ENCODE measurements at places on chromosomes 11 and 22. TPM values are rescaled to one million over a fixed set of nuclear protein-coding genes. Genes with fewer than 3 reads are reported as not detected.
A peak's percentile ranks its signal among the peaks of the same experiment; 100 is the strongest.

GRCh38 chr11:19751055-19751454, 38.4 kb downstream of the NAV2 start:
- no peak for DNase-seq

DNA sequence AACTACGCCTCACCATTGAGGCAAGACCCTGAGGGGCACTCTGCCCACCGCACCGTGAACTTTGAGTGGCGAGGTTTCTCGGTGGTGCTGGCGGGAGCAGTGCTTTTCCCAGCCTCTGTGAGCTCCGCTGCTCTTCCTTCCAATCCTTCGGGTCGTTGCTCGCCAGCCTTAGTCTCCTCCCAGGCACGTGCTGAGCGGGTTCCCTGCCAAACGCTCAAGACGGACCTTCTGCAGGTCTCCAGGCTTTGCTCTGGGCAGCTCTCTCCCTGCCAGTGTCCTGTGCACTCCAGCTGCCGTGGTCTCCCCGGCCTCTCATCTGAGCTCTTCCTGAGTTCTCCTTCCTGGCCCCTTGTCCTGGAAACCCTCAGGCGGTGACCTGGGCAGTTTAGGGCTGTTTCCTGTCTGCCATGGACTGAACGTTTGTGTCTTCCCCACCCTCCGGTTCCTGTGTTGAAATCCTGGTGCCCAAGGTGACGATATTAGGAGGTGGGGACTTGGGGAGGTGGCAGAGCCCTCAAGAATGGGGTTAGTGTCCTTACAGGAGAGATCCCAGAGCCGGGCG, 11.2 kb upstream of the MUC6 start:
- DNase-seq = peak; percentile 45

OR4D5 gene
- not detected for total RNA-seq

DNA sequence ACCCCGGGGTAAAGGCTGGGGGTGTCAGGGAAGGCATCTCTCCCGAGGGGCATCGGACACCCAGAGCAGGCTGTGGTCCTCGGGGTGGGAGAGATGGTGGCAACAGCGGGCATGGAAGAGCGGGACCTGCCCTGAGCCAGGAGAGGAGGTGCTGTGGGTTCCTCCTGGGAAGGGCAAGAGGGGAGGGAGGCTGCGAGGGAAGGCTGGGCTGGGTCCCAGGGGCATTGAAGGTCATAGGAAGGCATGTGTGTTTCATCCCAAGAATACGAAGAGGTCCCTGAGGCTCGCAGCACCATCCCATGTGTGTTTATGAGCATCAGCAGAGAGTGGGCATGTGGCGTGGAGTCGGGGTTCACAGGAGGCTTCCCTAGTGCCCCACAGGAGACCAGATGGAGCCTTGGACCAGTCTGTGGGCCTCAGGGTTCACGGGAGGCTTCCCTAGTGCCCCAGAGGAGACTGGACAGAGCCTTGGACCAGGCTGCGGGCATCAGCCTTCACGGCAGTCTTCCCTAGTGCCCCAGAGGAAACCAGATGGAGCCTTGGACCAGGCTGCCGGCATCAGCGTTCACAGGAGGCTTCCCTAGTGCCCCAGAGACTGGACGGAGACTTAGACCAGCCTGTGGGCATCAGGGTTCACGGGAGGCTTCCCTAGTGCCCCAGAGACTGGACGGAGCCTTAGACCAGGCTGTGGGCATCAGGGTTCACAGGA, 420.6 kb downstream of the BRD1 start:
- DNase-seq = peak; percentile 27

DNA sequence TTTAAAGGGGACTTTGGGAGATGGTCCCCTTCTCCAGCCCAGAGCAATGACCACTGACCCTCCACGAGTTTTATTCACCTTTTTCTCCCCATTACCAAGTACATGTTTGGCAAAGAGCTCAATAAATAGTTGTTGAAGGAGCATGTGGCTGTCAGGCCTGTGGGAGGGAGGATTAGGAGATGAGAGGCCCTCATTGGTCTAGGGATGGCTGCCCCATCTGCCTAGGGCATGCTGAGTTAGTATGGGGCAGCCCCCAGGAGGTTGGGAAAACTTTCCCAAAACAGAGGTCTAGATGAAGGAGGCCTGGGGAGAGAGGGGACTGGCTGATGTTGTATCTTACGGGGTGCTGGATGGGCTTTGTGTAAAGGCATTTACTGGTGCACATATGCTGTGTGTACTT, 10.6 kb downstream of the MAFF start:
- no peak for DNase-seq

GRCh38 chr11:66220566-66220935, 47.9 kb upstream of the RAB1B start:
- peak; percentile 19 for DNase-seq

GRCh38 chr11:61089806-61090491, 12.3 kb upstream of the CD5 start:
- no peak for DNase-seq

DNA sequence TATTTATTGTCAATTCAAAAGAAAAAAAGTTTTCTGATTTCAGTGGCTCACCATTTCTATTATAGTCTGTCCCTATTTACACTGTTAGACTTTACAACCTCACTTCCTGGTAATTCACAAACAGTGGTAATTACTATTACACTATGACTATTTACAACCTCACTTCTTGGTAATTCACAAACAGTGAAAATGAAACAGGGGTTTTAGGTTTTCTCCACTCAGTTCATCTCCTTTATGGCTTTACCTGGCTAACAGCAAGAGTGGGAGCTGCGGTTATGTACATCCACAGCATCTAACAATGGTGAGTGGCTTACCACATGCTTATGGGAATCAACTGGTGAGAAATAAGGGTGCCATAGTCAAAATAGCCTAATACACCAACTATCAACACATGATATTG, 166.4 kb downstream of the CASP12 start:
- DNase-seq = no peak

MGAT3 gene
- 56.5 TPM for total RNA-seq

HIC2 gene
- total RNA-seq = 4.8 TPM

- no peak for DNase-seq
Measured at GRCh38 chr11:47296045-47296444, 26.1 kb downstream of the MADD start.

DNA sequence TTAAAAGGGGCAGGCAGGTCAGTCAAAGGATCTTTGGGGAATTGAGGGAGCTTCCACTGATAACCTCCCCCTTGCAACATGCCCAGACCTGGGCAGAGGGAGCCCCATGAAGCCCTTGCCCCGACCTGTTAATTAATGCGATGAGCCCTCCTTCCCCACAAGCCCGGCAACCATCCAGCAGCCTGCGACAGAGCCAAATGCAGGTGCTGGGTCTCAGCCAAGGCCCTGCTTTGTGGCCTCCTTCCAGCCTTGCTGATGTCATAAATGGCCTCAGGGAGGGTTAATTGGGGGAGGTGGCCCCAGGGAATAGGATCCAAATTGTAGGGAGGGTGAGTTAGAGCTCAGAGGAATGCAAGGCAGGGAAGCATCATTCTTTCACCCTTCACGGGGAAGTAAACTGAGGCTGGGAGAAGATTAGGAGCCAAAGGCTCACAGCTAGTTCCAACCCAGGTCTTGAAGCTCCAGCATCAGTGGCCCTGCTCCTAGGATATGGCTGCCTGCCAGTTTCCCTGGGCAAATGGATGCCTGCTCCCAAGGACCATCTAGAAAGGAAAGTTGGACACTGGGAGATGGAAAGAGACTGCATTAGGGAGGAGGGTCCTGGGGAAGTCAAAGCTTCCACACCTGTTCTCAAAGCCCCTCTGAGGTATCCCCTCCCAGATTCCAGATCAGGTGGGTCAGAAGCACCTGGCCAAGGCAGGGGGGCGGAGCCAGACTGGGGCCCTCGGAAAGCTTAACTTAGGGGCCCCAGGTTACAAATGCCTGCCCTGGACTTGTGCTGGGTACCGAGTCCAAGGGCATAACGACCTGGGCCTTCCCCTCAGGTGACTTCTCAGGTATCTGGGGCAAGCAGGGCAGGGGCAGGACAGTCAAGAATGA, 34.1 kb downstream of the LMO1 start:
- DNase-seq = no peak

GPR83 gene
- total RNA-seq = 0.62 TPM

GLYAT gene
- total RNA-seq = 2.6 TPM

RTN4R gene
- 4.4 TPM for total RNA-seq

DKK3 gene
- total RNA-seq = 201 TPM

DNA sequence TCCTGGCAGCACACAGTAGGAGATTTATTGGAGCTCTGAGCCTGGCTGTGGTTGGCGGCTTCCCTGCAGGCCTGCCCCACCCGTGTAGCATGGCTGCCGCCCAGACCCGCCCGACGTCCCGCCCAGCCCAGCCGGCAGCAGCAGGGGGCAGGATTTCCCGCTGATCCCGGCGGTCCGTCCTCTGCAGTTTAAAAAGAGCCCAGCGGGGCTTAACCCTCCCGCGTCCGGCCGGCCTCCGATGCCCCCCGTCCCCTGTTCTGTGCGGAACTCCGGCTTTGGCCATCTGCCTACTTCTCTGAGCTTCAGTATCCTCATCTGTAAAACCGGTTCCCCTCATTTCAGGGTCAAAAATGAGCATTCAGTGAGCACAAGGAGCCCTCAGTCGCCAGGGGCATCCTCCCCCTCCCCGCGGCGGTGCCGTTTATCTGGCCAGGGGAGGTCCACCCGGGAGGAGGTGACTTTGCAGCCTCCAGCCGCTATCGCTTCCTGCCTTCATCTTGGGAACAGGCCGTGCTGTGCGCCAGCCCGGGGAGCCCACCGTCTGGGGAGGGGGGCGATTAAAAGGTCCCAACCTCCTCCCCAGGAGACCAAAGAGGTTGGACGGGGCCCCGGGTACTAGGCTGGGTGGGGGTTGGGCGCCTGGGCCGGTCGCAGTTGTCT, at the start of gene GAS2L1:
Gene GAS2L1 (plus strand): TSS at position 476 of the 660 bp plus-strand sequence. CDS start 1,456 bp downstream, outside the sequence.
- peak; percentile 90 for DNase-seq

PIH1D2 gene
- 1.8 TPM for total RNA-seq

GATD1 gene
- total RNA-seq = 74.8 TPM

GRCh38 chr11:44535191-44535980, 30.1 kb upstream of the CD82 start:
- no peak for DNase-seq
